ENCODE measurements at places on chromosomes 1 and 21.

DNA sequence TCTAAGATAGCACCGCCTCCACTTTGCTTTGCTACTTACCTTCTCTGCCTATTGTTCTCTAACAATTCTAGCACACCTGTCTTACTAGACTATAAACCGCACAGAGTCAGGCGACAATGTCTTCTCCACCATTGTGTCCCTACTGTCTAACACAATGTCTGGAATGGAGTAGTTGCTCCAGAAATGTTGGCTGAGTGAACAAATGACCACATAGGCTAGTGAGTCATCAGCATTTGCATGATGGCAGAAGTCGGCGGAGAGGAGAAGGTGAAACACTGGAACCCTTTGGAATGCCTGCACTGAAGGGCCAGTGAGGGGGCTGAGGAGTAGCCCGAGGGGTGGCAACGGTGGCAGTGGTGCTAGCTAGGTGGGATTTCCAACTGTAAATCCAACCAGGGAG, 14.0 kb upstream of the PABPC4 start:
- peak; percentile 33 for DNase-seq

GRCh38 chr1:228502522-228502921, 15.3 kb downstream of the RNF187 start:
- no peak for DNase-seq

DNA sequence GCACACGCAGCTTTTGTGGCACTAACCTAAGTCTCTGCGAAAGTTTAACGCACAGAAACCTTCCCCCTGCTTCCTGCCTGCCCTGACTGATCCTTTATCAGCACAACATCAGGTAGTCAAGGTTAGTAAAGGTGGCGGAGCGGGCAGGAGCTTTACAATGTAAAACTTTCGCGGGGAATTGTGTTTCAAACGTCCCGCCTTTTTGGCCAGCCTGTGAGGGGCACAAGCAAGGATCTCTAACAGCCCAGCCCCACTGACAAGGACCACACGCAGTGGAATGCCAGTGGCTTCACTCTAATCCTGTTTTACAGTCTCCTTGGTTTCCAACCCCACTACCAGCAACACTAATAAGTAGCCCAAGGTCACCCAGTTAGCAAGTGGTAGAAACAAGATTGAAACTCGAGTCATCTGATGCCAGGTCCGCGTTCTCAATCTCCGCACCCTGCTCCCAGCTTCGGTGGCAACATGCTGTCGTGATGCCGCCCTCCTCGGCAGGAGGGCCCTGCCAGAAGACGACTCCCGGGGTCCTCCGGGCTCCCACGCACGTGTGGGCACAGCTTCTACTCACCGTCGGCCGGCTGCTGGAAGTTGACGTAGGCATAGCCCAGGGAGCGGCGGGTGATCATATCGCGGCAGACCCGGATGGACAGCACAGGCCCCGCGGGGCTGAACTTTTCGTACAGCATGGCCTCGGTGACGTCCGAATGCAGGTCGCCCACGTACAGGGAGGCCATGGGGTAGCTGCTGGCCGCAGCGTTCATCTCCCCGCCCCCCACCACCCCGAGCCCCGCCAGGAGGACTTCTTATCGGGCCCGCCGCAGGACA, 1.2 kb downstream of the PABPC4 start:
- peak; percentile 68 for DNase-seq

GRCh38 chr1:9746651-9747050, 77.1 kb downstream of the CLSTN1 start:
- DNase-seq: no peak

DNA sequence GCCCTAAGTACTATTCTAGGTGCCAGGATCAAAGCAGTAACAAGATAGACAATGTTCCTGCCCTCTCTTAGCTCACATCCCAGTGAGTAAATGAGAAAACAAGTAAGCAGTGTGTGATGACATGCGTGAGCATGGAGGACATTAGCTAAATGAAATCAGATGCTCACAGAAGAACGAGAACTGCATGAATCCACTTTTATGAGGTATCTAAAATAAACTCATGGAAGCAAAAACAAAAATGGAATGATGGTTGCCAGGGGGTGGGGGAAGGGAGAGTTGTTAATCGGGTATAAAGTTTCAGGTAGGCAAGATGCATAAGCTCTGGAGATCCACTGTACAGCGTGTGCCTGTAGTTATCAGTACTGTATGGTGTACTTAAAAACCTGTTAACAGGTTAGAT, 195.1 kb downstream of the HHAT start:
- DNase-seq: no peak

GRCh38 chr1:200610846-200611245, 9.7 kb downstream of the KIF14 start:
- DNase-seq: peak; percentile 70

- no peak for DNase-seq
These were observed 547.2 kb upstream of the NCAM2 start for GRCh38 chr21:20451046-20451445.

DNA sequence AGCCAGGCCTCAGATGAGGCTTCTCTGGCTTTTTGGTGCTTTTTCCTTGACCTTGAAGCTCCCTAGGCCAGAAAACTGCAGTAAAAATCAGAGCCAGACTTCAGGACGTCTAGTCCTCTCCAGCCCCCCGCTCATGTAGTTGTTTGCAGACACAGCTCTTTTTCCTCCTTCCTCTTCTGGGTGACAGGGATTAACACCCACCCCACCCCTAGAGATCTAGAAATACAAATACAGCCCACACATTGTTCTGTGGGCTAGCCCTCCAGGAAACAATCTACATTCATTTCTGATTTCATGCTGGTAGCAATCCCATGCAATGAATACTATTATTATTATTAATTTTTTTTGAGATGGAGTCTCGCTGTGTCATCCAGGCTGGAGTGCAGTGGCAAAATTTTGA, 9.9 kb upstream of the CLSTN1 start:
- no peak for DNase-seq

- peak; percentile 60 for DNase-seq
These were observed 24.5 kb upstream of the RGS1 start for GRCh38 chr1:192550922-192551534.

- no peak for DNase-seq
These were observed 12.0 kb downstream of the SEMA6C start for GRCh38 chr1:151134396-151134795.

DNA sequence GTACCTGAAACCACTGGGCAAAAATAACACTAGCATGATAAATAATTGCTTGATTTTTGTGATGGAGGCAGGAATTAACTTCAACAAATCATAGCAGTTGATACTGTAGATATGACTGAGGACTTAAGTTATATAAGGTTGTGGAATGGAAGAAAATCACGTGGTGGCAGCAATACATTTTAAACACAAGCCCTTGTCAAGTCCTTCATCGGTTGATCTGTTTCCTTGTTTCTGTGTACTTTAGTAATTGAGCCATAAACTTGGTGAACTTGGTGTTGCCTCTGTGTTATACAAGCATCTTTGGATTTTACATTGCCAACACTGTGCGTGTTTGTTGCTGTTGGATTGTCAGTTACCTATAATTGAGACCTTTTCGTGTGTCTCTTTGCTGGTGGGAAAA, 114.4 kb downstream of the CAMTA1 start:
- DNase-seq: no peak

DNA sequence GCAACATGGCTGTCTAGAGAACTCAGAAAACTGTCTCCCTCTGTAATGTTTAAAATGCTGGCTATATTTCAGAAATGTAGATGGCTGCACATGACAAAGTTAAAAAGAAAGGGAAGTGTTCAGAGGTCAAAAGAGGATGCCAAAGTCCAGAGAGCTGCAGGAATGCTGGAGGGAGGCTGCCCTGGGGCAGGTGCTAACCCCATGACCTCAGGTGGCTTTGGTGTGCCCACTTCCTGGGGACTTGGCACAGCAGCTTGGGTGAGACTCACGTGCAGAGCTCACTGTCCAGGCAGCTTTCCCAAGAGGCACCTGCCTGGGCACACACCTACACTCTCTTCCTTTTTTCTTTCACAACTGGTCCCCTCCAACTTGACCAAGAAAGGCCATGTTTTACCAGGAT, 256.4 kb downstream of the KCNJ6 start:
- DNase-seq: no peak

DNA sequence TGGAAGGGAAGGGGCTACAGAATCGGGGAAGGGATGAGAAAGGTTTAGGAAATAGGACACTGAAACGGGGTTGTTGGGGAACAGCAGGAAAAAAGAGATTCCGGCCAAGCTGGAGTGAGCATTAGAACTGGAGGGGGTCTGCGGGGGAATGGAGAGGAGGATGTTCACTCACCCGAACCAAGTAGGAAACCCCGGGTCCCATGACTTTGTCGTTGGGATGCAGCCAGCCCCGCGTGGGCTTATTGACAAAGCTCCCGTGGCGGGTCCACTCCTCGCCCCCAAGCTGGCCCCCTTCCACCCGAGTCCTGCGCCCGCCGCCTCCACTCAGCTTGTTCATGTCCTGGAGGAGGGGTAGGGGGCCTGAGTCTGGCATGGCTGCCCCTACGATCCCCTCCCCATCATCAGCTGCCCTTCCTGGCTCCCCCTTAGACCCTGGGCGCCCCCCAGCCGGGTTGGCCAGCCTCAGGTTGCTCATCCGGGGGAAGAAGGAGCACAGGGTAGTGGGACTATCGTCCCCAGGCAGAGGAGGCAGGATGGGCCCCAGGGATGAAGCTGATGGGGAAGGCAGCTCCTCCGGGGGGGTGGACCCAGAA, 591 bp downstream of the SHC1 start:
- no peak for DNase-seq

GRCh38 chr1:154886281-154887015, 16.4 kb upstream of the KCNN3 start:
- no peak for DNase-seq

GRCh38 chr1:154819628-154820590, 50.2 kb downstream of the KCNN3 start:
- no peak for DNase-seq

GRCh38 chr1:10444795-10445397, 4.9 kb upstream of the CORT start:
- no peak for DNase-seq

- DNase-seq: no peak
These were observed 8.6 kb upstream of the FCMR start for GRCh38 chr1:206930210-206930798.

DNA sequence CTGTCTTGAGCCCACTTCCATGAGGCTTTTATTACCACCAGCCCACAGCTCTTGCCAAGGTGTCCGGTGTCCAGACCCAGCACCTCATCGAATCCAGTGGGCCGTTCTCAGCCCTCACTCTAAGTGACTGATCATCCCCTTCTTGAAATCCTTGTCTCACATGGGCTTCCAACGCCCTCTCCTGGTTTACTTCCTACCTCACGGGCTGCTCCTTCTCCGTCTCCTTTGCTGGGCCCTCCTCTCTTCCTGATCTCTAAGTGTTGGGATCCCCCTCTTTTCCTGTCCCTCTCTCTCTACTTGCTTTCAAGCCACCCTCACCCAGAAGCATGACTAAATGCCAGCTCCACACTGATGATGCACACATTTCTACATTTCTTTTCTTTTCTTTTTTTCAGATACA, 9.0 kb upstream of the RHBG start:
- peak; percentile 68 for DNase-seq

DNA sequence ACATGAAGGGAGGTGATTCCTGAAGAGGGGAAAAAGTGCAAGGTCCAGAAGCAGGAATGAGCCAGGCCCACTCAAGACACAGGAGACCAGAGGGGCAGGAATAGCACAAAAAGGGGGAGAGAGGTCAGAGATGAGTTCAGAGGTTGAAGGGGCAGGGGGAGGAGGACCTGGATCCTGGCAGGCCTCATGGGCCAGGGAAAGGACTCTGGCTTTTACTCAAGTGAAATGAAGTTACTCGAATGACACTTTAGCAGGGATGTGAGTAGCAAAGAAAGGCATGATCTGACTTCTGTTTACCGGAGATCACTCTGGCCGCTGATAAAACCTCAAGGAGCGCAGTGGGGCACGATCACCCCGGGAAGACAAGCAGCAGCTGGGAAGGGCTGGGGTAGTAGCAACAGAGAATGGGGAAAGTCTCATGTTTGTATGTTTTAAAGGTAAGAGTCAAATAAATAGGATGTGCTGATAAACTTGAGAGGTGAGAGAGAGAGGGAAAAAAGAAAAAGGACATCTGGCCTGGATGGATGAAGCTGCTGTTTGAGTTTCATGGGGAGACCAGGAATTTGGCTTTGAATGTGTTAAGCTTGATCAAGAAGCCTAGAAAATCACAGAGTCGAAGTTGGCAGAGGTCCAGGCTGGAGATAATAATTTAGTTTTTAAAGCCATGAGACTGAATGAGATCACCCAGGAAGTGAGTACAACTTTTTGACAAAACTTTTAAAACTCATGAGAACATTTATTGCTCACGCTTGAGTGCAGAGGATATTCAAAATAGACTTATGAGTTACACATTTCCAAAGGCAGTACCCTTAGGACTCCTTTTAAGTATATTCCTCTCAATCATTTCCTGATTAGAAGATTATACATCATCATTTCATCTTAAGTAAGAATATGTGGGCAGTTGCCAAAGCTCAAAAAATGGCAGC, 156.0 kb downstream of the RERE start:
- peak; percentile 44 for DNase-seq

GRCh38 chr1:29368936-29369932, 132.9 kb downstream of the PTPRU start:
- DNase-seq: no peak

DNA sequence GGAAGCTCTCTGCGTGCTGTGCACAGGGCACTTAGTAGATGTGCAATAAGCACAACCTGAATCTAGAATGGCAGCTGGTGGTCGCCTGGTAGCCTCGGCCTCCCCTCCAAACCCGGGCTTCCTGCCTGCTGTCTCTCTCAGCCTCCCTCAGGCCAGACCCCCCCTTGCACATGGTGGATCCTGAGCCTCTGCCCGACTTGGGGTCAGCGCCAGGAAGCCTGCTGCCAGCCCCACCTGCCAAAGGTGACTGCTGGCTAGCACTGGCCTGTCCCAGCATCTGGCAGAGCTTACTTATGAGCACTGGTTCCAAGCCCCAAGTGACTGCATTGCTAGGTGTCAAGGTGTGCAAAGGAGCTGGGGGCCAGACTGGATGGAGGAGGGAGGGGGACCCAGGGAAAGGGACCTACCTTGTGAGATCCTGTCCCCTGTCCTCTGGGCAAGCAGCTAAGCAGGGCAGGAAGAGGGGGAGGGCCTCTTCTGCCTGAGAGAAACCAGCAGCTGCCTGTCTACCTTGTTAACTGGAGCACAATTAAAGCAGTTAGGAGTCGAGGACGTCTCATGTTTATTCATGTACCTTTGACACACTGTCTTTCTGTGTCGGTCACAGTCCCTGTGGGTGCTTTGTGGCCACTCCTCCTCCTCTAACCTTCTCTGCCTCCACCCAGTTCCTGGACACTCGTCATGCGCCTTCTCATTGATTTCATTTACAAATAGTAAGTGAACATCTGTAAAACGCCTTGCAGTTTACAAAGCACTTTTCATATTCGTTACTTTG, 100.9 kb downstream of the DDX20 start:
- no peak for DNase-seq

All from GM03348 (cell line).